ENCODE measurements at places on chromosomes 13 and 19. TPM values are rescaled to one million over a fixed set of nuclear protein-coding genes. Genes with fewer than 3 reads are reported as not detected.

DNA sequence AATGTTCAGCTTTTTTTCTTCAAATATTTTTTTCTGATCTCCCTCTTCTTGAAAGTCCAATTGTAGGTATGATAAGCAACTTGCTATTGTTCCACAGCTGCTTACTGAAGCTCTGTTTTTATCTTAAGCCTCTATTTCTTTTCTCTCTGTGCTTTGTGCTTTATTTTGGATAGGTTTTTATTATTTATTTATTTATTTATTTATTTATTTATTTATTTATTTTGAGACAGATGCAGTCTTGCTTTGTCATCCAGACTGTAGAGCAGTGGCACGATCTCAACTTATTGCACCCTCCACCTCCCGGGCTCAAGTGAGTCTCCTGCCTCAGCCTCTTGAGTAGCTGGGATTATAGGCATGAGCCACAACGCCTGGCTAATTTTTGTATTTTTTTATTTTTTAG is 199.4 kb downstream of the KLF12 start:
- DNase-seq = no peak

Gene PODNL1
- 3.0 TPM for total RNA-seq

Gene LILRA1
- total RNA-seq = 0.16 TPM

- no peak for DNase-seq
These were observed 5.1 kb downstream of the CIC start for GRCh38 chr19:42274065-42274682.

GRCh38 chr19:17423429-17424208 is 3.8 kb downstream of the MVB12A start:
- DNase-seq = no peak
